HCT116 (cell line): ENCODE measurements at places on chromosomes 2 and 18. TPM values are rescaled to one million over a fixed set of nuclear protein-coding genes. Genes with fewer than 3 reads are reported as not detected.

- no peak for DNase-seq
Measured at GRCh38 chr2:122180972-122181371, 425.5 kb downstream of the TSN start.

DNA sequence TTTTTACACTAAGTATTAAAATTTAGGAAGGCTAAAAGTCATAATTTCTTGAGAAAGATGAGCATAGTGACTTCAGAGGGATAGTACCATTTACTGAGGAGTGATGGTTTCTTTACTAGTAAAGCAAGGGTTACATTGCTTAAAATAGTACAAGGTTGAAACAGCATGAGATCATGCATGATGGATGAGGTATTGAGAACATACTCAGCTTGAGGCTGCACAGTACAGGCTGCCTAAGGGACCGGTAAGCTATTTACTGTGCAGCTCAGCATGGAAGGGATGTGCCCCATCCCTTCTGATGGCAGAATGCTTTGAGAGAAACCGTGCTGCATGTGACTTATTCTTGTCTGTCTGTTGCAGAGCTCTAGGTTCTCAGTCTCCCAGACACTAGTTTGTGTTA lies 122.1 kb downstream of the EML6 start:
- DNase-seq: no peak

GRCh38 chr2:47301731-47302130 lies 101.2 kb upstream of the MSH2 start:
- no peak for DNase-seq

DNA sequence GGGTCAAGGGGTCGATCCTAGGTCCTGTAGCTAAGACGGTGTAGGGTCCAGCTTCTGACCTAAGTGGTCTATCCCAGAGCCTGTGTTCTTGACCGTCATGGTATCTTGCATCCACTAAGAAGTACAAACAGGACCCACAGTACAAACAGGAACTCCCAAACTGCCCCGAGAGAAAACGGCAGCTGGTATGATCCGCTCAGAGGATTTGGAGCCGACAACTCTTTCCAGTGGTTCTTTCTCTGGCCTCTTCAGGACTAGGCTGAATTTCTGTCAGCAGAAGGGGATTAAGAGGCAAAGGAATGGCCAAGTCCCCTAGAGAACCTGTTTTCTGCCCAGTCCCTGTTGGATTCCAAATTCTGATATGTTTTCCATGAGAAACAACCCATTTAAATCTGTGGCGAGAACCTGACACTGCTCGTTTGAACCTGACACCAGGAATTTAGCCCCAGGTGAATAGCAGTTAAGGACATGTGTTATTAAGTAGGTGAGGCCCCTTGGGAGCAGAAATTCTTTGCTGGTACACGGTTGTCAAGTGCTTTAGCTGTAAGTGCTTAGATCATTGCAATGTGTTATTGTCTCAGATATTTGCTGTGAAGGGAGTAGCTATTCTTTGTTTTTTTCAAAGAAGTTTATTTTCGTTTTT lies 50.5 kb upstream of the TXNDC2 start:
- no peak for DNase-seq

DNA sequence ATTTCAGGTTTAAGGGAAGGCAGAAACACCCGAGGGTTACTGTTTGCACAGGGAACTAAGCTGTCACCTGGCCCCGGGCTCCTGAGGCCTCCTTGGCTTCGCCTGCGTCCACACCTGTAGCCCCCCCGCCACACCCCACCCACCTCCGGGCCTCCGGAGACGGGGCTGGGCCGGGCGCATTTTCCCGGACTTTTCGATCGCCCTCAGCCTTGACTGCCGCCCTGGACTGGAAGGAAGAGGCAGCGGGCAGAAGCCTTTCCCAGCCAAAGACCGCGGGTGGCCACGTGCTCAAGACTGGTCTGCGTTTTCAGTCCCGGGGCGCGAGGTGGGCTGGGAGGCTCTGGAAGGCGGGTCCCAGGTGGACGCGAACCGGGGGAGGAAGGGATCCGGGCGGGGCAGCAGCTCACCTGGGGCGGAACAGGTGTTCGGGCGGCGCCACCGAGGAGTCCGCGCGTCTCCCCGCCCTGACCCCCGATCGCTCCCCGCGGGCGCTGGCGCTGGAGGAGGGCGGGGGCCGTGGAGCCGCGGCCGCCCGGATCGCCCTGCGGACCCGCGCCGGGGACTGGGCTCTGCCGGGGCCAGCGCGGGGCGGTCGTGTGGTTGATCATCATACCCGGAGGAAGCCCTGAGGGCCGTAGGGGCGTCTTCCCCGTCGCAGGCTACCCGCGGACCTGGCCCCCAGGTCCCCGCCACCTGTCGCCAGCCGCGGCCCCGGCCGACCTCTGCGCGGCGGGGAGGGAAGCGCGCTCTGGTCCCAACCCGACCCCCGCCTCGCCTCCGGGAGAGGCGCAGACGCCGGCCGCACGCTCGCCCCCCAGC lies 3.2 kb downstream of the ID2 start:
- DNase-seq: peak; percentile 45

- no peak for DNase-seq
Measured at GRCh38 chr2:81734981-81735380, 1430.4 kb upstream of the LRRTM1 start.

DNA sequence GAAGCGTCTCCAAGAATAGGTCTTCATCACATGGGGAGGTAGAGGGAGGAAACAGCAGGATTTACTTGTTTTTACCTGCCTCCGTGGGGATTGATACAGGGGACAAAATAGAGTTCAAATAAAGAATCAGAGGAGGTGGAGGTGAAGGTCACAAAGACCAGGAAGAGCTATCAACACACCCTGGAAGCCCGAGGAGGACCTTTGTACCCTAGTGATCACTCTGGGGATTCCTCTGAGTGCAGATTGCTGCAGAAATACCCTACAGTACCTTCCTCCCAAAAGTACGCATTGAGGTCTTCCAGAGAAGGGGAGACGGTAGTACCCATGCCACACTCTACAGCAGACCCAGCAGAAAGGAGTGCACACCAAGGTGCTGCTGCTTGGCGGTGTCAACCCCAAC lies 44.9 kb downstream of the OSR1 start:
- no peak for DNase-seq

NEU2 gene
- not detected for total RNA-seq

DNA sequence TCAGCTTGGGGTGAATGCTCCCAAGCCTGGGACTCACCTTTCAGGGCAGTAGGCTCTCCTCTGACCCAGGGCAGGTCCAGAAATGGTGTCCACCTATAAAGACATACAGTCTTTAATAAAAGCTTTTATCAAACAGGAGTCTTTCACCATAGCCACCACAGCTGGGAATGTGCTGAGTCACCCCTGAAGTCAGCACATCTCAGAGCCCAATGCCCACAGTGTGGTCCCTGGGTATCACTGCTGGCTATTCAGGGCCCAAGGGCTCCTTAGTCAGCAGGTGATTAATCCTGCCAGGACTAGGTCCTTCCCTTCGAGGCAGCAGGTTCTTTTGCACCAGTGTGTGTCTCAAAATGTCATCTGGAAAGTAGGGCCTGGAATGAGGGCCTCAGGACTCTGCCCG lies 181.9 kb downstream of the MEMO1 start:
- DNase-seq: no peak

DNA sequence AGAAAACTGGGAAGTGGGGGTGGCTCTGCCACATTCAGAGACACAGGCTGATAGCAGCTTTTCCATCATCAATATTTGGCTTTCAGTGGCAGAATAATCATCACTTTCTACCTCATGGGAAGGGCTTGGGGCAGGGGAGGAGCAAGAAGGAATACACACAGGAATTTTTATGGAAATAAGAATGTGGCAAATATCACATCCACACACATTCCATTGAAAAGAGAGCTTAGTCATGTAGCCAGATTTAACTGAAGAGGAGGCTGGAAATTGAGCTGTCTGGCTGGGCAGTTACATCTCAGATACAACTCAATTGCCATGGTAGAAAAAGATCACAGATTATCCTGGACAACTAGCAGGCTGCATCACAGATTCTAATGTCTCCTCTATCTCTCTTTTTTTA lies 1474.0 kb upstream of the ACVR2A start:
- DNase-seq: no peak

NOP58 gene
- 136 TPM for total RNA-seq

GRCh38 chr18:48393776-48394175 lies 15.4 kb downstream of the ZBTB7C start:
- no peak for DNase-seq

DNA sequence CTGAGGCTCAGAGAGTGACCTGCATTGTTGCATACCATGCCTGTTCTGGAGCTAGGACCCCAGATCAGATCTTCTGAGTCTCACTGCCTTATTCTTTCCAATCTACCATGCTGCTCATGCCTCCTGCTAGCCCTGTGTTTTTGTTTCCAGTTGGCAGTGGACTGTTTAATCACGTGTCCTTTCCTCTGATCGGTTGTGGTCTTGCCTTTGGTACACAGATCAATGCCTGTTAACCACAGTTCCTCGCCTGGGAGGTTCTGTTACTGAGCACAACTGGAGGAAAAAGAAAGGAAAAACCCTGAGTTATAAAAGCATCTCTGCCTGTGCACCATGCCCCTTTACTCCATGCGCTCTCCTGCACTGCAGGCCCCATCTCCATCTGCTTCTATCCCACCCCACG lies 329.1 kb downstream of the SETBP1 start:
- no peak for DNase-seq

- DNase-seq: no peak
Measured at GRCh38 chr2:141927536-141927935, 203.3 kb downstream of the LRP1B start.

DNA sequence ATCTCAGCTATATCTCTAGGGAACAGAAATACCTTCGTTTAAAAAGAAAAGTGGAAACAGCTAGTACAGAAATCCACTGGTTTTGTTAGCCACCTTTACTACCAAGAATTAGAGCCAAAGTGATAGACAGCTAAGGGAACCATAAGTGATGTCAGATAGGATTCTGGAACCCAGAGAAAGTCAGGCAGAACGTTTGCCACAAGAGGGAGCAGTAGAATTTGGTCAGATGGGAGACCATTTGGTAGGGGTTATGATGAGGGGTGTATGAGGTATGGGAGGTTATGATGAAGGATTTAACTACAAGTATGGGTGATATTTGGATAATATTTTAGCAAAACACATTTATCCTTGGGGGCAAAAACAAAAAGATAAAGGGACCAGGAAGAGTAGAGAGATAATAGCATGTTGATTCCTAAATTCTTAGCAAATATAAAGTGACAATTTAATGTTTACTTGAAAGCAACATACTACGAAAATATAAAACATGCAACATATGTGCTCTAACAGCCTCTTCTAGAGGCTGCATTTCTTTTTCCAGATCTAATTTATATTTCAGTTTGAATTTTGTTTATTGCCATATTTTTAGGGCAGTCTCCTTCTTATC lies 3.3 kb downstream of the SLC8A1 start:
- DNase-seq: peak; percentile 10

NPHP1 gene
- 4.7 TPM for total RNA-seq

GRCh38 chr2:64615844-64616536 lies 37.7 kb downstream of the SERTAD2 start:
- no peak for DNase-seq

DNA sequence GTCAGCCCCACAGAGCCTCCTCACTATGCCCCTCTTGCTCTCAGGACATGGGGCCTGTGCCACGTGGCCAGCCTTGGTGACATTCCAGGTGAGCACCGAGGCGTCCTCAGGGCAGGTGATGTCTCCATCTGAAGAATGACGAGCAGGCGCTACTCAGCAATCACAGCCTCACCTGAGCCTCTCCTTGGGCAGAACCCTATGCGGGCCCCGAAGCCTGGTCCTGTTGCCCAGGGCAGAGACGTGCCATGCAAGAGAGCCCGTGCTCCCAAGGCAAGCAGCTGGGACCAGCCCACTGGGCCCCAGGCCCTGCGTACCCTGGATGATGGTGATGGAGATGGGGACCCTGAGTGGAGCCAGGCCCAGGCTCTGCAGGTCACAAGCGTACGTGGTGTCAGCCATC lies 32.5 kb upstream of the SELENOI start:
- no peak for DNase-seq

GRCh38 chr18:79568543-79569205 lies 110.9 kb upstream of the CTDP1 start:
- no peak for DNase-seq

DNA sequence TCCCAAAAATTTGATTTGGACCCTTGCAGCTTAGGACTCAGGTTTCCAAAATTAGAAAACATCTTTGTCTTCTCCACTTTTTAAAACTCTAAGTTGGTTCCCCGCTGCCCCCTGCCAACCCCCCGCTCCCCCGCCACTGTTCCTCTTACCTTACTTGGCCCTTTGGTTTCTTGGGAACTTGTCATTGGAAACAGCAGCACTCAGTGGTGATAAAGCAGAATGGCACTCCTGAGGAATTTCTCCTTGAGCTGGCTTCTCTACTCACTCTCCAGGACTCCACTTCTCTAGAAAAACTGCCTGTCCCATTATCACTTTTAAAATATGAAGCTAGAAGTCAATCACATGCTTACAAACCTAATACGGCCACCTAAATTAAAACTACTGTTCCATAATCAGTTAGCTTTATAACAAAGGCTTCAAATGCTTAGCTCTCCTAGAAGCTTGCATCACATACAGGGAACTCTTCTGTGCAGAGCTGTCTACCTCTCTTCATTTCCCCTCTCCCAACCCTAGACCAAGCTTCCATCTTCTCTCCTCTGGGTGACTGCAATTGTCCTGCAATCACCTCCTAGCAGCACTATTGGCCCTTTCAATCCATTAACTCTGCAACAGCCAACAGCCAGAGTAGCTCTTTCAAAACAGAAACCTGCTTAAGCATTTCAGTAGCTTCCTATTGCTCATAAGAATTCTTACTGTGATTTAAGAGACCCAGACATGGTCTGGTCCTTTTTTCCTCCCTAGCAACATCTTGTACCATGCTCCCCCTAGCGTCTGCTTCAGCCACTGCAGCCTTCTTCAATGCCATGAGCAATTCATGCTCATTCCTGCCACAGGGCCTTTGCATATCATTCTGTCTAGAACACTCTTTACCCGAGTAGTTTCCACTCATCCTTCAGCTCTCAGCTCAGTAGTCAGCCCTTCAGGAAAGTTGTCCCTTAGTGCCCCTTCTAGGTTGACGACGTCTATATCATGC lies 15.2 kb upstream of the PLEKHM3 start:
- peak; percentile 70 for DNase-seq

DNA sequence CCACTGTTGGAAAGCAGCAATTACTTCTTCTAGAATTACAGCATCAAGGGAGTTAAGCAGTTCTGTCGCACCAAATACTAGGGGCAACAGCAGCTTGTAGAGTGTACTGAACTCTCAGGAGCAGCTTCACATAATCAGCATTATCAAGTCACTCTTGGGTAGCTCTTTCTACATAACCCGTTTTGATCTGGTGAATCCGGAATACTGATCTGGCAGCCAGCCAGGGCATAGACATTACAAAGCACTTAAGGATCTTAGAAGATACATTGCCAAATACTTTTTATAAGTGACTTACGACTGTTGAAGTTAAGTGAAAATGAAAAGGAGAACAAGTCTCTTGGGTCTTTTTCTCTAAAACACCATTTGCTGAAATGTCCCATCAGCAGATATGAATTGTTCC lies 73.2 kb upstream of the NETO1 start:
- DNase-seq: no peak

TRIM54 gene
- total RNA-seq: 2.0 TPM
